ENCODE measurements at places on chromosomes 2 and 18. TPM values are rescaled to one million over a fixed set of nuclear protein-coding genes. Genes with fewer than 3 reads are reported as not detected.

- DNase-seq: no peak
These were observed 124.8 kb downstream of the MSTN start for GRCh38 chr2:189937691-189938090.

DNA sequence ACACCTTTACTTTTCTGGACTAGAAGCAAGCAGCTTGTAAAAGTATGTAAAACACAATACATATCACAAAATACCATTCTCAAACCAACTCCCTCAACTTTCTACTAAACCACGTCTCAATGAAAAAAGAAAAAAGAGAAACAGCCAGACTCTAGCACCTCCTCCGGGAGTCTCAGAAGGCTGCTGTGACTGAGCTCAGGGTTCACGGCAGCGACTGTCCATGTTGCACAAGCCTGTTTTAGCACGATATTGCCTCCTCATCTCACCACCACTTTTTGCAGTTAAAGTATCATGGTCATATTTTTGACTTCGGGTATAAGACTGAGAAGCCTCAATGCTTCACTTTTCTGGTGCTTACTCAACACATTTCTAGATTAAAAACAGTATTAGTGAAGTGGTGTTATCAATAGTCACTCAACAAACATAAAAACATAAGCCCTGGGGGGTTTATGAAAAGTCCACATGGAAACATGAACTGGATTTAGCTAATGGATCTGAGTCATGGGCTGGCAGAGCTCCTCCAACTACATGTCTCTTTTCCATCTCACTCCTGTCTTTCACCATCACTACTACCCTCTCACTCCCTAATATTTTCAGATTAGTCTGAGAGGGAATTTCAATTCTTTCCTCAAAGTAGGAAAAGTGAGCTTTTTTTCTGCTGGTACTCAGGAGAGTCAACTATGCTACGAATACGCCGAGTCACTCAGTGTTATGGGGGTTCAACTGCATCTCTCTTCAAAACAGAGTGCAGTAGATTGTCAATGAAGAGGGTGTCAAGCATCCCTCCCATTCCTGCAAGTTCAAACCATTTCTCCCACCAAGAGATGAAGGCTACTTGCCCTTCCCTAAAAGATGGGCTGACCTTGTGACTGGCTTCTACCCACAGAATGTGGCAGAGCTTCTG, 113.7 kb downstream of the OSR1 start:
- DNase-seq: no peak

DNA sequence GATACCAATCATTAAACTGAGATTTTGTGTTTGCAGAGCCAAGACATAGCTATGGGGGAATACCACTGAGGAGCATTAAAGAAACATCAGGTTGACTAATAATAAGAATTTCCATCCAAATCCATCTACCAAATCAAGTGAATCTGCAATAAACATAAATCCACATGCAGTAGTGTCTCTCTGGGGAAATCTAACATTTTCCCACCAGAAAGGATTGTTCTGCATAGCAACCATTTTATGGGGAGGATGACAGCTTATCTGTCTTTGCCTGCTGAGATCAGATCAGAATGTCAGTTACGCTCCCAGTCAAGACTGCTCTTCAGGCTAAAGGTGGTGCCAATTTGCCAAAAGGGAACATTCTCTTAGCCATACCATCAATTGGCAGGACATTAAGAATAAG, 1098.9 kb upstream of the CHAC2 start:
- no peak for DNase-seq

- no peak for DNase-seq
These were observed 108.5 kb upstream of the BOD1L2 start for GRCh38 chr18:57038395-57038794.

The BOLL gene
- total RNA-seq: not detected

The SLC30A3 gene
- not detected for total RNA-seq

Measured in lower leg skin (tissue), 4 donors.